NCI-H1436 (cell line): ENCODE measurements at places on chromosomes 12 and 14.

GRCh38 chr14:64945431-64946178 is 3.1 kb upstream of the GPX2 start:
- DNase-seq: no peak

GRCh38 chr14:51507906-51508511 is 143.7 kb upstream of the FRMD6 start:
- peak; percentile 84 for DNase-seq

DNA sequence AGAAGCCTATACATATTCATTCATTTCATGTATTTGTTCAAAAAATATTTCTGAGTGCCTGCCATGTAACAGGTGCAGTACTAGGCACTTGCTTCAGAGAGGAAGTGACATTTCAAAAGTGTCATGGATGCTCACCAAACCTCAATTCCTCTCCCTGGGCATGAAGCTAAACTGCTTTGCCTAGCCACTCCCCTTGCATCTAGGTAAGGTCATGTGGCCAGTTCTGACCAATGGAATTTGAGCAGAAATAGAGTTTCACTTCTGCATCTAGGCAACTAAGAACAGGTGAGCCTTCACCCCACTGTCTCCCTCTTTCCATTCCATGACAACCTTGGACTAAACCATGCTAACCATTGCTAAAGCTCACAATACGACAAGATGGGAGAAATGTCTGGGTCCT is 27.6 kb downstream of the TC2N start:
- no peak for DNase-seq

DNA sequence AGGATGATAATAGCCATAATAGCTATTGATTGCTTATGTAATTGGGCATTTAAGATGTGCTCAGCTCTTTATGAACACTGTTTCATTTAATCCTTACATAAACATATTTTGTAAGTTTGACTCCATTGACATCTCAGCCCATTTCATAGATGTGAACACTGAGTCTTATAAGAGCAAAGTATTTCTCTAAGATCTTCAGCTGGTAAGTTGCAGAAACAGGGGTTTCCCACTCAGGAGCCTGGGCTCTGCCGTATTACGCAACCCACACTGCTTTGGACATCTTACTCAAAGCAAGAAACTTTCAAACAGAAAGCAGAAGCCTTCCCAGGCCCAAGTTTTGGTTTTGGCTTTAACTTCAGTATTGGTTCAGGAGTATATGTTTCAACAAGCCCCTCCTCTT is 705.1 kb downstream of the MED13L start:
- DNase-seq: no peak

- no peak for DNase-seq
These were observed 24.0 kb downstream of the RNF34 start for GRCh38 chr12:121423682-121424623.

- peak; percentile 41 for DNase-seq
These were observed at the start of gene NCOR2 for GRCh38 chr12:124566997-124567672. TSS of gene NCOR2 (minus strand) at chr12:124567612. CDS start at chr12:124495251, 72,361 bp downstream.

DNA sequence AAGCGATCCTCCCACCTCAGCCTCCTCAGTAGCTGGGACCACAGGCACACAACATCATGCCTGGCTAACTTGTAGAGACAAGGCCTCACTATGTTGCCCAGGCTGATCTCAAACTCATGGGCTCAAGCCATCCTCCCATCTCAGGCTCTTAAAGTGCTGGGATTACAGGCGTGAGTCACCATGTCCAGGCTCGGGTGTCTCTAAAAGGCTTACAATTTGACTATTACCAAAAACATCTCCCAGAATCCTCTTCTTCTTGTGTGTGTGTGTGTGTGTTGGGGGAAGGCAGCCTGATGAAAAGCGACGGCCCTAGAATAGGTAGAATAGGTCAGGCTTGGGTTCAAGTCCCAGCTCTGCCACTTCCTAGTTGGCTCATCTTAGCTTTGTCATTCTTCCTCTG is 16.8 kb downstream of the MSI1 start:
- DNase-seq: no peak

DNA sequence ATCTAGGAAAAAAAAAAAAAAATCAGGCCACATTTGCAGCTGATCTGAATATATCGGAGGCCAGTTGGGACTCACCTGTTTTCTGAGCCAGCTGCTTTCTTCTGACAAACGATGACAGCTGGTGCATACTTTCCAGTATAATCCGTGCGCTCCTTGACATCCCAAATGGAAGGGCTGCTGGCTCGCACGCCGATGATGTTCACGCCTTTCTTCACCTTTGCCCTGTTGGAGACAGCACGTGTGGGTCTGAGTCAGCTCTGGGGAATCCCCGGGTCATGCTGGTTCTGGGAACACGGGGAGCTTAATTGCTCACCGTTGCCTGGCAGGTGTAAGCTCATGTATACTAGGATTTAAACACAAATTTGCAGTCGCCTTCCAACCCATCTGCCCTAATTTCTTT is 372.8 kb downstream of the TMEM132D start:
- DNase-seq: no peak

GRCh38 chr14:100407376-100408102 is 84.4 kb downstream of the SLC25A47 start:
- DNase-seq: no peak
